ENCODE measurements at places on chromosomes 13 and 19.
A peak's percentile ranks its signal among the peaks of the same experiment; 100 is the strongest.

DNA sequence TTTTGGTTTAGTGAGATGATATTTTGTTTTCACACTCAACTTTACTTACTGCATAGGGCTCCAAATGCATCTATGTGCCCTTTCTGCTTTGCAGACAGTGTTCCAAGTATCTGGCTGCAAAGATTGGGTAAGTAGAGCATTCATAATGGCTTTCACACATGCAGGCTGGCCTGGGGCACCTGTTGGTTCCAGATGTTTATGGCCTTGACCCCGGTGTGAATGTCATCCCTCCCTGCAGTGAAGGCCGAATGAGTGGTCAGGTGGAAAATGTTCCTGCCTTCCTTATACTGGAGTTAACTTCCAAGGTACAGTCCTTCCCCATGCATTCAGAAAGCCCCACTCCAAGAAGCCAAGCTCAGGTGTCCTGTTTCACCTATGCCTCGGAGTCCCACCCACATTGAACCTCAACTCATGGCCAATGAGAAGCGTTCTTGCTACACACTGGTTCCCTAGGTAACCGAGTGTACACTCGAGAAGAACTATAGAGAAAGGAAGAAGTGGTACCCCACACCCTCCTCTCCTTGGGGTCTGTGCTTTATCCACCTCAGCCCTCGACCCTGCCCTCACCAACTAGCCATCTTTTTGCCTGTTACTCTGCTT lies 23.0 kb upstream of the ZNF536 start:
- DNase-seq = no peak

DNA sequence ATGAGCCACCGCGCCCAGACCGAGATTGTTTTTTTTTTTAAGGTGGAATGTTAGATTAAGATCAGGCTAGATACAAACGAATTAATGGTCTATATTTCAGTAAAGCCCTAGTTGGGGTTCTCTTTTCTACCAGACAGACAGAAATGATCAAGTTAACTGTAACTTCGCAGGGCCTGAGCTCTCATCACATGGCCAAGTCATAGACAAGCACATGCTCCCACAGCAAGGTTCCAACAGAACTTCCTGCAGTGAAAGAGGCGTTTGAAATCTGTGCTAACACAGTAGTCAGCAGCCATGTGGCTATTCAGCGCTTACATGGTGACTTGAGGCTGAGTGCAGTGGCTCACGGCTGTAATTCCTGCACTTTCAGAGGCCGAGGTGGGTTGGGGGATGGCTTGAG lies 34.7 kb upstream of the SEMA6B start:
- DNase-seq = no peak

GRCh38 chr19:43594710-43595604 lies 977 bp downstream of the IRGQ start:
- peak; percentile 65 for DNase-seq

DNA sequence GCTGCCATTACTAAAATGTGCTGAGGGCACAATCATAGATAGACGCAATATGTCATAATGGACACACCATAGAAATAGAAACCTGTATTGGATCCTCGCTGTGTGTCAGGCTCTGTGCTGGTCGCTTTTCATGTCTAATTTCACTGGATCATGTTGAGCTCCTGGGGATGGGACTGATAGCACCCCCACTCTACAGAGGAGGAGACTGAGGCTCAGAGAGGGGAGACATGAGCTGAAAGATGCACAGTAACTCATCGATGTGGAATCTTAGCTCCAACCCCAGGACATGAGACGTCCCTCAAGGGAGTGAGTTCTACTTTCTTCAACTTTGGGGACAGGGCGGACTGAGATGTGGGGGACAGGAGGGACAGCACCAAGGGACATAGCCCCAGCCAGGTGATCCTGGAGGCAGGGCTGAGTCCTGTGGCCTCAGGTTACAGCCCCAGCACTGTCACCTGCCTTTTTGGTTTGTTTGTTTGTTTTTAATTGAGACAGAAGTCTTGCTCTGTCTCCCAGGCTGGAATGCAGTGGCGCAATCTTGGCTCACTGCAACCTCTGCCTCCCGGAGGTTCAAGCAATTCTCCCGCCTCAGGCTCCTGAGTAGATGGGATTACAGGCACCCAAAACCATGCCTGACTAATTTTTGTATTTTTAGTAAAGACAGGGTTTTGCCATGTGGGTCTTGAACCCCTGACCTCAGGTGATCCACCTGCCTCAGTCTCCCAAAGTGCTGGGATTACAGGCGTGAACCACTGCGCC lies 6.6 kb upstream of the GIPC1 start:
- DNase-seq = no peak

- no peak for DNase-seq
Measured at GRCh38 chr19:46288896-46289588, 7.8 kb upstream of the HIF3A start.

DNA sequence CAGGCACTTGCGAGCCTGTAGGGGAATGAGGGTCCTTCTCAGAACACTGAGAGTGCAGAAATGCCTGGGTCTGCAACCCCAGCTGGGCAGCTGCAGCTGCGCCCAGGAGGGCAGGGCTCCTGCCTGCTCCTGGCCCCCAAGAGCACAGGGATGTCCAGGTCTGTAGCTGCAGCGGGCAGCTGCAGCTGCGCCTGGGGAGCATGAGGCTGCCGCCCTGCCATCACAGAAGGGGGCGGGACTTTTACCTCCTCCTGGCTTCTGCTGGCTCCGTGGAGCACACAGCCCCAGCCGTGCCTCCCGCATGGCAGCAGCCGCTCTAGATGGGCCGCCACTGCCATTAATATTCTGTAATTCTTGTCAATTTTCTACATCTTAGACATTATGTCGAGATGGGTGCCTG lies 17.8 kb downstream of the CPB2 start:
- DNase-seq = no peak

DNA sequence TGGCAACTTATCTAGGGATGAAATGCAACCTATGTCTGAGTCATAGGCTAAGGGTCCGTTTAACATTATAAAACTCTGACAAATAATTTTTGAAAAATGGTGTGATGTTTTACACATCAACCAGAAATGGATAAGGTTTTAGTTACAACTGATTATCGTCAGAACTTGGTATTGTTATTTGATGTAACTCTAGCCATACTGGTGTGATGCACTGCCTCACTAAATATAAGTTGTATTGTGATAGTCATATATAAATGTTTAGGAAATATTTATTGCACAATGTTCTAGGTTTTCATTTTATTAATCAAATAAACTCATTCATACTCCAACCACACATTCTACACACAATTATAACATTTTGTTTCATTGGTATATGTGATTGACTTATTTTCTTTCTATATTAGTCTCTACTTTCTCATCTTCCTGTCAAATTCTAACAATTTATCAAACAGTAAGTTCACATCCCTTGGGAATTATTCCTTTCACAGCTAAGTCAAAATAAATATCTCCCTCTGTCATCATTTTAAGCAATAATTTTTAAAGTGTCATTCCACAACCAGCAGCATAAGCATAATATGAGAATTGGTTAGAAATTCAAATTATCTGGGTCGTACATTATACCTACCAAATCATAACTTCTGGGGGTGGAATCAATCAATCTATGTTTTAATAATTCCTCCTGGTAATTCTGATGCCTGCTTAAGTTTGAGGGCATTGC lies 873.9 kb downstream of the SLITRK1 start:
- DNase-seq = no peak

GRCh38 chr13:57633950-57634838 lies 2.6 kb downstream of the PCDH17 start:
- no peak for DNase-seq

DNA sequence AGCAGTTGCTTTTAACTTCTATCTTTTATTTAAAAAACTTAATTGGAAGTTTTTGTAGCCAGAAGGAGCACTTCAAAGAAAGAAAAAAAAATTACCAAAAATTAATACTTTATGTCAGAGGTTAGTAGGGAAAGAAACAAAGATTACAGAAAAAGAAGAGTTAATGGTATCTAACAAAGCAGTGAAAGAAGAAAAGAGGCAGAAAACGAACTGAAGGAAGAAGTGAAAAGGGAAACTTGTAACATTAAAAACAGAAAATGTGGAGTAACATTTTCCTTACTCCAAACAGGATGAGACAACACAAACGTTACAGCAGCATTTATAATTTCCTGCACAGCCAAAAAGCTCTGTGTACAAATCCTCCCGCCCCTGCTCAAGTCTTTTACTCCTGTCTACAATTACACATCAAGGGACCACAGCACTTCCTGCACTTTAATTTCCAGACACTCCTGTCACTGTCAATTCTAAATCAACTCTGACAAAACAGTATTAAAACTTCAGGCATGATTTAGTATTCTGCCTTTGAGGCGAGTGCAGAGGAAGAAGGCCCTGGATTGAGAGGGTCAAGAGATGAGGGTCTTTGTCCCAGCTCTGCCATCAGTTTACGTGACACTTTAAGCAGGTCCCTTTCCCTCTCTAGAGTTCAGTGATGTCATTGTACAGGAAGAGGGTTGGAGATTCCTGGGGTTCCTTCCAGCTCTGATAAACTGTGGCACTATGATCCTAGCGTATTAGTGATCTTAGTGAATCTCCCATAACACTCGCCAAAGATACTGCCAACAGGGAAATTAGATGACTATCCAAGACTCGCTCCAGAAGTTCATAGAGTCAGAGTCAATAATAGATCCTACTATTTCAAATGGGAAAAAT lies 53.2 kb upstream of the LSM14A start:
- no peak for DNase-seq

Data from CD4-positive, alpha-beta T cell treated with Interleukin-4 for 4 hours (primary cell).